ENCODE measurements at places on chromosomes 2 and 18. TPM values are rescaled to one million over a fixed set of nuclear protein-coding genes. Genes with fewer than 3 reads are reported as not detected.

DNA sequence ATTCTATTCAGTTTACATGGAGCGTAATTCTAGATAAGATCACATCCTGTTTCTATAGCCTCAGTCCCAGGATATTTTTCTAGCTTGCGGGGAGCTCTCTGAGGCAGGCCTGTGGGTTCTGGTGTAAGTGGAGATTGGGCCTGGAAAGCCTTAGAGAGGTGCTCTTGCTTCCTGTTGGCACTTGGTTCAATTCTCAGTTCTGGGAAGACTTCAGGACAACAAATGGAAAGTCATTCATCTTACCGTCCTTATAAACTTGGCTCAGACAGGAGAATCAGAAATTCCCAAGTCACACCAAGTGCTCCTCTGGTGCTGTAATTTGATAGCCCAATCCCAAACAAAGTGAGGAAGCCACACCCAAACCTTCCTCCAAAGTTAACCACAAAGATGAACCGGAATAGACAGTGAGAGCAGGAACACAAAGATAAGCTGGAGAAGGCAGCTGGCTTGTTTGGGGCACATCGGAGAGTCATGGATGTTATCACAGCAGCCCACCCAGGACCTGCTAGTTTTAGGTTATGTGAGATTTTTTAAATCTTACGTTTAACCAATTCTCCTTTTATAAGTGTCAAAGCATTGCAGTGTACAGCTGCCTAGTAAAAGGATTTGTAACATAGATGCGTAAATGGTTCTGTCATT, 144.3 kb upstream of the MAP3K20 start:
- peak; percentile 17 for DNase-seq
- no peak overlapping the region for H3K4me3 ChIP-seq
- H3K4me1 ChIP-seq = peaks cover 38% of the 10 kb centered on the region
- no peaks in the 10 kb centered on the region for H3K27me3 ChIP-seq

GRCh38 chr2:155141418-155141817, 442.9 kb downstream of the KCNJ3 start:
- no peaks in the 10 kb centered on the region for H3K36me3 ChIP-seq
- no peak overlapping the region for H3K4me3 ChIP-seq
- H3K27ac ChIP-seq = no peak overlapping the region
- no peaks in the 10 kb centered on the region for H3K27me3 ChIP-seq

DNA sequence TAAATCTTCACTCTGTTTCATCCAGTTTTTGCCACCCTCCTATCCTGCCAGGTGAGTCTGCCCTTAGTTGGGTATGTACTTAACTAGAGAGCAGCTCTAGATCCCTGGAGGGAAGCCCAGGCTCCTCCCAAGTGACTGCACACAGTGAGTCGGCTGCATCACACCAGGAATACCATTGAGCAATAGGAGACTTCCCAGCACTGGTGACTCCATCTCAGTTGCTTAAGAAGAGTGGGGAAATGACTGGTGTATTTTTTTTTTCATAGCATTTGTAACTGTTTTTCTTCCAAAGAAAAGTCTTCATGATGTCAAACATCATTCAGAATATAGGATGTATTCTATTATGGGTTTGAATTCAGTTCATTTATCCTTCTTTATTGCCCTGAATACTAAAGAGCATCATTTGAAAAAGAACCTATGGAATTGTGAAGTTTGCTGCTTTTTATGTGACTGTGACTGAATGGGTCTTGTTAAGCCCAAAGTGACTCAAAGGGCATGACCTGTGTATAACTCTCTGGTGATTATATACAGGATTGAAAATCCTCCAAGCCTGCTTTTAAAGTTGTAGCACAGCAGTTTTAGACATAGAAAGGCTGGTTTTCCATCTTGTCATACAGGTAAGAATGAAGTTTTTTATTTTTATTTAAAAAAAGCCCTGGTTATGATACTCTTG, 84.3 kb downstream of the MAP3K20 start:
- peaks cover 20% of the 10 kb centered on the region for H3K4me1 ChIP-seq
- DNase-seq = peak; percentile 74
- H3K27ac ChIP-seq = peak overlapping the region; percentile 65
- H3K4me3 ChIP-seq = no peak overlapping the region
- no peaks in the 10 kb centered on the region for H3K27me3 ChIP-seq
- H3K36me3 ChIP-seq = no peaks in the 10 kb centered on the region

DNA sequence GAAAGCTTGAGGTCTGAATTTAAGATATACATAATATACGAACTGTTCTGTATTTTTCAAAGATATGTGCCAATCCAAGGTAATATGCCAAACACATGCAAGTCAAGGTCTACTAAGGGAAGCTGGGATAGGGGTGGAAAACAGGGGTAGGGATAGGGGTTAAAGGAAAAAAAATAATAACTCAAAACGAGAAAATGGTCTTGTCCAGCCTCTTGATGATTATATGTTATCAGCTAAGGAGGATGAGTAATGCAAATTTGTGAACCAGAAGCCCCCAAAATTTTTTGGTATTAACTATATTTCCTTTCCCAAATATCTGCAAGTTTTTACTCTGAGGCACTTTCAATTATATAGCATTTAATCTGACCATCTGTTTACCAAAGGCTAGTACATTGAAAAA, 219.3 kb downstream of the ZEB2 start:
- DNase-seq = no peak
- no peaks in the 10 kb centered on the region for H3K36me3 ChIP-seq
- no peaks in the 10 kb centered on the region for H3K4me1 ChIP-seq
- no peaks in the 10 kb centered on the region for H3K27me3 ChIP-seq

GRCh38 chr18:74836296-74837139, 238.8 kb downstream of the ZNF407 start:
- no peaks in the 10 kb centered on the region for H3K4me1 ChIP-seq
- H3K36me3 ChIP-seq = no peaks in the 10 kb centered on the region
- H3K27me3 ChIP-seq = no peaks in the 10 kb centered on the region
- no peak overlapping the region for H3K4me3 ChIP-seq
- H3K27ac ChIP-seq = no peak overlapping the region
- DNase-seq = peak; percentile 21

- H3K27ac ChIP-seq = no peak overlapping the region
- no peak for DNase-seq
- H3K27me3 ChIP-seq = no peaks in the 10 kb centered on the region
- no peak overlapping the region for H3K4me3 ChIP-seq
These were observed 281.3 kb downstream of the TDRD15 start for GRCh38 chr2:21404827-21405625.

- DNase-seq = peak; percentile 61
- no peak overlapping the region for H3K27ac ChIP-seq
- peaks cover 18% of the 10 kb centered on the region for H3K4me1 ChIP-seq
- no peaks in the 10 kb centered on the region for H3K27me3 ChIP-seq
These were observed 153.6 kb downstream of the CCDC85A start for GRCh38 chr2:56337342-56337741.

- no peaks in the 10 kb centered on the region for H3K27me3 ChIP-seq
- H3K4me1 ChIP-seq = no peaks in the 10 kb centered on the region
- DNase-seq = no peak
- H3K4me3 ChIP-seq = no peak overlapping the region
- no peak overlapping the region for H3K27ac ChIP-seq
These were observed 49.8 kb upstream of the OTX1 start for GRCh38 chr2:63000801-63001200.

DNA sequence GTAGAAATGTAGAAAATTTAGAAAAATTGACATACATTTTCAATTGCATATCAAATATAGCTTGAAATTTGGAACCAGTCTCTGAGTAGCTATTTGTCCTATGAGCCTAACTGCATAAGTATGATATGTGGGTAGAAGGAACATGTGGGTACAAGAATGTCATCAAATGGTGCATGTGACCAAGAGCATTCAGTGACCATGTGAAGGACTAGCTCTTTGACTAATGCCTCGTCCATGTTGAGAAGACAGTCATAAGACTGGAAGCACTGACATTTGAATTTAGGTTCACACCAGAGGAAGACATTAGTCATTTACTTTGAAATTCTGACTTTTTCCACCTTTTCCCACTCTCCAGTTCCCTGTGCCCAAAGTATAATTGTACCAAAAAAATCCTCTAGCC, 12.6 kb downstream of the MRPL44 start:
- no peak overlapping the region for H3K4me3 ChIP-seq
- no peak for DNase-seq
- no peaks in the 10 kb centered on the region for H3K27me3 ChIP-seq
- no peaks in the 10 kb centered on the region for H3K4me1 ChIP-seq
- peaks cover 5% of the 10 kb centered on the region for H3K36me3 ChIP-seq
- H3K27ac ChIP-seq = no peak overlapping the region

DNA sequence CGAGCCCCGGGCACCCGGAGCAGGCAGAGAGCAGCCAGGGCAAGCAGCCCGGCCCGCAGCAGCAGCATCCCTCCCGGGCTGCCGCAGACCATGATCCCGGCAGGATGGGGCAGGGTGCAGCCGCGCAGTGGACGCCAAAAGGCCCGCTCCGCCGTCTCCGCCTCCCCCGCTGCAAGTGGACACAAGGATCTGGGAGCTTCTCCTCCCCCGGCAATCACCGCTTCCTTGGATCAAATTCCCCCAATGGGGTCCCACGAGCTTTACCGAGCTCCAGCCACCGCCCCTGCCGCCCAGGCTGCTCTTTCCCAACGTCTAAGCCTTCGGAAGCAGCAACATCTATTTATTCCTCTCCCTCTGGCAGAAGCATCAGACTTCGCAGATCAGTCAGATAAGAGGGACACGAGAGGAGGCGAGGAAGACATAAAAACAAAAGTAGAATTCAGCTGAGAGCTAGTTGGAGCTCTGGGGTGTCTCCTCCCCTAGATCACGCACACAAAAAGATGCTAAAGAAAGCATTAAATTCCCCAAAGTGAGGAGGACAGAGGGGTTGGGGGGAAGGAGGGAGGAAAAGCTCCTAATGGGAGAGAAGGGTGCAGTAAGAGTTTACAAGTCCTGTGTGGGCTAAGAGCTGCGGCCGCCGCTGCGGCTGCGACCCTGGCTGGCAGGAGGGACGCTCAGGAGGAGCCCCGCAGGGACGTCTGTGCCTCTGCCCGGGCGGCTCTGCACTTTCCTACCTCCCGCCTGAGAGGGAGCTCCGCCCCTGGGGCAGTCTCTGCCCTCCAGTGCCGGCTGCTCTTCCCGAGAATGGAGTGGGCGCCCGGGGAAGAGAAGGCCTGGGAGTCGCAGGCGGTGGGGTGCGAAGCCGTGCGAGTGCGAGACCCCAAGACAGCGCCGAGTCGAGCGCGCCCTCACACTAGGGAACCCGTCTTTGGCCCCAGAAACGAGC, at the start of gene FRZB:
Gene FRZB, minus strand, starts transcription at position 177 of the 946 bp plus-strand sequence. Its CDS starts 85 bp downstream, at position 92.
- peaks cover 21% of the 10 kb centered on the region for H3K4me1 ChIP-seq
- DNase-seq = peak; percentile 53
- no peaks in the 10 kb centered on the region for H3K27me3 ChIP-seq
- no peak within 1 kb of the TSS for H3K4me3 ChIP-seq

- no peak for DNase-seq
- H3K4me3 ChIP-seq = no peak overlapping the region
- H3K27ac ChIP-seq = no peak overlapping the region
- no peaks in the 10 kb centered on the region for H3K4me1 ChIP-seq
These were observed 39.2 kb downstream of the SCN1A start for GRCh38 chr2:166088634-166089033.

DNA sequence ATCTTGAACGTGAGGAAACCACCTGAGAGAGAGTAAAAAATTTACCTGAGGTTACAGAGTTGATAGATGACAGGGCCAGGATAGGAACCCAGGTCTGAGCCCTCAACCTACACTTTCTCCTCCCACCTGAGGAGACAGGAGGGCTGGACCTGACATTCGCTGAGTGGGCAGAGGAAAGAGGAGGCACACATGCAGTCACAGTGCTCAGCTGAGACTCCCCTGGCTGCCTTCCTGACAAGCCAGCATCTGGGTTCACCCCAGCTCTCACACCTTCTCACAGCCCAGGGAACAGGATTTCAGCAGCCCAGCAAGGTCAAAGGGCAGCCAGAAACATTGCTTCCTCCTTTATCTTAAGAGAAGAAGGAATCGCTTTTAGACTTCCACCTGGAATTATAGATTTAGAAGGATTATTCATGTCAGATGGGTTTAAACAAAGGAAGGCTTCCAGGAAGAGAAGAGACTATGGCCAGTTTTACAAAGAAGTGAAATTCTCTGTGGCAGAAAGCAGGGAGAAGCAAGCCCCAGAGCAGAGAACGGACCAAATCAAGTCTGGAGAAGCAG, 18.1 kb upstream of the PKDCC start:
- H3K4me3 ChIP-seq = no peak overlapping the region
- H3K36me3 ChIP-seq = no peaks in the 10 kb centered on the region

DNA sequence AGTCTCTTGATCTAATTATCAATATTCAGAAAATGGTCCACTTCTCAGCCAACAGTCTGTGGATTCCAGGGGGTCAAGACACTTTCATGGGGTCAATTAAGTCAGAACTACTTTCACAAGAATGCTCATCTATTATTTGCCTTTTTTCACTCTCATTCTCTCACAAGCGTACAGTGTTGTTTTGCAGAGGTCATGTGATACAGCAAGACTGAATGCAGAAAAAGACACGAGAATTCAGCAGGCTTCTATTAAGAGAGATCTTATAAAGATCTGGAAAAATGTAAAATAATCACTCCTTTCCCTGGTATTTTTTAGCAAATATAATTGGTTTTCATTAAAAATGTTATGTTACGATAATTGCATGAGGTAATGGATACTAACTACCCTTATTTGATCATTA, 8.7 kb downstream of the RPRD1A start:
- peaks cover 6% of the 10 kb centered on the region for H3K4me1 ChIP-seq
- H3K36me3 ChIP-seq = no peaks in the 10 kb centered on the region
- no peak for DNase-seq
- H3K27ac ChIP-seq = no peak overlapping the region
- H3K27me3 ChIP-seq = no peaks in the 10 kb centered on the region
- H3K4me3 ChIP-seq = no peak overlapping the region

- H3K27ac ChIP-seq = no peak overlapping the region
- no peak overlapping the region for H3K4me3 ChIP-seq
- H3K4me1 ChIP-seq = no peaks in the 10 kb centered on the region
- H3K36me3 ChIP-seq = no peaks in the 10 kb centered on the region
- H3K27me3 ChIP-seq = no peaks in the 10 kb centered on the region
These were observed 111.5 kb upstream of the UPP2 start for GRCh38 chr2:157990173-157990572.

DNA sequence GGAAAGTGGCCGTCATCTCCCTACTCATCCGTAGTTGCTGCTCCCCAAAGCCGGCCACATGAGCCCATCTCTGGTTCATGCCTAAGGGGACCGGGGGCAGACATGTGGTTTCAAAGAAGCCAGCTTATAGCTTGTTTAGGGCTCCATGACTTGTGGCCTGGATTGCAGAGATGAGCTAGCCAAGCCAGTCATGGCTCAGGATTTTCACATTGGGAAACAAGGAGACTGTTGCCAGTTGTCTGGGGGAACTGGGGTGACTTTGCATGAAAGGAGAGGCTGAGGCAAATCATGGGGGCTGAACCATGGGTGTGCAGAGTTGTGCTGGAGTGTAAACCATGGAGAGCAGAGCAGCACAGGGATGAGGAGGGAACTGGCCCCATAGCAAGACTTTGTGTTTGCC, 183.0 kb upstream of the APCDD1 start:
- no peaks in the 10 kb centered on the region for H3K27me3 ChIP-seq
- H3K36me3 ChIP-seq = no peaks in the 10 kb centered on the region
- no peak for DNase-seq
- peaks cover 34% of the 10 kb centered on the region for H3K4me1 ChIP-seq

- H3K27ac ChIP-seq = no peak overlapping the region
- no peak overlapping the region for H3K4me3 ChIP-seq
- no peaks in the 10 kb centered on the region for H3K36me3 ChIP-seq
- H3K4me1 ChIP-seq = peaks cover 7% of the 10 kb centered on the region
- no peaks in the 10 kb centered on the region for H3K27me3 ChIP-seq
- DNase-seq = no peak
These were observed 198.5 kb downstream of the FHOD3 start for GRCh38 chr18:36496022-36496421.

The CAPN14 gene
- not detected for total RNA-seq

The RAB31 gene
- total RNA-seq = 4.3 TPM

The UGT1A3 gene
- total RNA-seq = not detected

The ALPI gene
- not detected for total RNA-seq

The G6PC2 gene
- total RNA-seq = 35.3 TPM

The KCNF1 gene
- not detected for total RNA-seq

The DPP10 gene
- 11.2 TPM for total RNA-seq

The DSC1 gene
- total RNA-seq = not detected

Data from body of pancreas (tissue), 4 donors.